NCI-H1048 (cell line): ENCODE measurements at places on chromosomes 6 and 20.

DNA sequence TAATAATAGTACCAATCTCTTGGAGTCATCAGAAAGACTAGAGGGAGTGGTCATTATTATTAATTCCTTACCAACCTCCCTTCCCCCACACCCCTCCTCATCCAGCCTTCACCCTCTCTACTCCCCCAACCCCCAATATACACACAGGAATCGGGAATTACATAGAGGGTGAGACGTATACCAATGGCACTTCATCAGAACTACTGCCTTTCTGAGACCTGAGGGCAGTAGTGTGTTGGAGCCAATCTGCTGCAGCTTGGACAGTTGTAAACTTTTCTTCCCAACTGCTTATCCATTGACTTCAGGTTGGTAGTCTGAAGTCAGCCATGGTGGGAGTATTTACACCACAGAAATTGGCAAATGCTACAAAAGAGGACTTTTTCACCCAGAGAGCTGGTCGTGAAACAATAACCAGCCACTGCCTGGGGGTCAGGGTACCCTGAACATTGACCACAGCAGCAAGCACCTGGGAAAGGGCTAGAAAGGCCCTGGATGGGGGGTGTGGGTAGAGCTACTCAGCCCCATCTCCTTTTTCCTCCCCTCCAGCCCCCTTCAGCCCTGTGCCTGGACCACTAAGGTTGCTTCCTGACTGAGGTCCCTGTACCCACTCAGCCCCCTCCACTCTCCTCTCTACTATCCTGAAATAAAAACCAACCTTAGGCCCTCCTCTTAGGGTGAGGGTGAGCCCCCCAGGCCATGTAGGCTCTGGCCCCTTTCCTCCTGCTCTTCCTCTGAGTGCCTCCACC lies 161.5 kb downstream of the MRPL14 start:
- DNase-seq, result no peak

GRCh38 chr20:45138561-45139300 lies 14.5 kb upstream of the WFDC12 start:
- DNase-seq, result no peak

GRCh38 chr6:94041945-94042709 lies 622.8 kb upstream of the EPHA7 start:
- no peak for DNase-seq

DNA sequence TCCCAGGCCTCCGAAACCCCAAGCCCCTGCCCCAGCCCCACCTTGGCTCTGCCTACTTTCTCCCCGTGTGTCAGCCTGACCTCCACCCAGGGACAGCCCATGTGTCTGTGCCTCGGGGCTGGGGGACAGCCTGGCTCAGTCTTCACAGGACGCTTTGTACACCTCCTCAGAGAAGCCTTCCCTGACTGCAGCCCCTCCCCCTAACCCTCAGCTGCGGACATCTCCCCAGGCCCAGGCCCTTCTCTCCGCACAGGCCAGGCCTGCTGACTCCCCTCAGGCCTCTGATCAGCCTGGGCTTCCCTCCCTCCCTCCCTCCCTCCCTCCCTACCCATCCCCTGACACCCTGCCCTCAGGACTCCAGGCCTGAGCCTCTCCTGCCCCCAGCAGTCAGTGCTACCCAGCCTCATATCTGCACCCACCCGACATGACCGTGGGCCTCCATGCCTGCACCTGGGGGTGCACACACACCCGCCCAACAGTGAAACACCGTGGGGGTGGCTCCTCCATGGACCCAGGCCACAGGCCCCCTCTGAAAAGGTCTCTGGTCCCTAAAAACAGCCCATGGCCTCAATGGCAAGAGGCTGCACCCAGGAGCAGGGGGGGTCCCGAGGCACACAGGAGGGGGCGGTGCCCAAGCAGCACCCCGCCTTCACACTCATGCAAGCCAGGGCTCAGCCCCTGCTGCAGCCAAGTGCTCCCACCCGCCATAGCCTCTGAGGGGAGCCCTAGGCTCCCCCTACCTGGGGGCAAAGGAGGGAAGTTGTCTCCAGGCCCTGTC lies 12.9 kb downstream of the LAMA5 start:
- DNase-seq, result no peak

- no peak for DNase-seq
Measured at GRCh38 chr6:146402476-146402875, 141.2 kb upstream of the RAB32 start.

- DNase-seq, result peak; percentile 19
Measured at GRCh38 chr6:157133856-157134255, 189.5 kb downstream of the TMEM242 start.

DNA sequence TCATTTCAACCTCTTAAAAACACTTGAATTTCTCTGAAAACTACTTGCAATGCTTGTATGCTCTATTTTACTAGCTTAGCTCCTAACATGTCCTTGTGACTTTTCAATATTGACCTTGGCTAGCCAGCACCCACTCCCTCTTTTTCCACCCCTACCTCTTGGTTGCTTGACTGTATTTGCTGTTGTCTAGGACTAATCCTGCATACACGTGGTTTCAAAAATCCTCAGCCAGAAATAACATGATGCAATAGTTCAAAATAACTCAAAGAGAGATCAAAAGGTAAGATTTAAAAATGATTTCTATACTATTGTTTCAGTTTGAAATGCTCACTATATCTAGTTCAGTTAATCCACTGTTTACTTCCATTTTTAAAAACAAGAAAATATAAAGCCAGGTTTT lies 102.3 kb upstream of the TBX18 start:
- no peak for DNase-seq

- no peak for DNase-seq
Measured at GRCh38 chr6:75376347-75377024, 91.9 kb upstream of the TMEM30A start.

DNA sequence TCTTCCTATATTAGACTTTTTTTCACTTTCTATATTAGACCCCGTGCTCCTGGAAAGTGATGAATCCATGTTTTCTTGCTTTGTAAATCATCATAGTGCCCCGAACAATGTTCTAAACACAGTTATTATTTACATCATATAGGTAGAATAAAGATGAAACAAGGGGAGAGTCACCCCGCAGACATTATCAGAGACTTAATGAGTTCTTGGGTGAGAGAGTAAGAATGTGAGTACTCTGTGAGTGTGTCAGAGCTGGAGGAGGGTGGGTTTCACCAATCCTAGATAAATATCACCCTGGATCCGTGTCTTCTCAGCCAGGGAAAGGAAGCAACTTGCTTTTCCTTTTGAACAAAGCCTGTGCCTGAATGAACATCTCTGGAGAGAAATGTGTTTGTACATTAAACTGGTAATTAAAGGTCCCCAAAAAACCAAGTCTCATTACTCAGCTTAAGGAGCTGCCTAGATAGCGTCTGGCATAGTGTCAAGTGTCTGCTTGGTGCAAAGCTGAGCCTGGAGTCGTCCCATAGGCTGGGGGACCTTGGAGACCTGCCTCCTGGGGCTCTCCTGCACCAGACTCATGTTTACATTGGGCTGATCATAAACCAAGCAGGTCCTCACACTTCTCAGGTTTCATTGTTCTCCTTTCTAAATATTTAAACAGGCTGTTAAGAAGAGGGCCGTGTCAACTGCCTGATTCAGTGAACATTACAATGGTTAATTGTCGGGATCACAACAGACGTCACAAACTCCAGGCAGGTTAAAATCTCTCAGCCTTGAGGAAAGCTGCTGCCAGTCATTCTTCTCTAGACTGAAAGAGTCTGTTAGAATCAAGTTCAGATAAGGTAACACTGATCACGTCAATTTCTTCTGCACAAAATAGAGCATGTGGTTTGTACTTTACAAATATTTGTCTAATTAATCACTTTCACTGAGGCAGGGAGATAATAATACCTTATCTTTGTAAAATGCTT lies 179.7 kb upstream of the MYLIP start:
- no peak for DNase-seq

GRCh38 chr6:71619836-71620235 lies 266.5 kb upstream of the RIMS1 start:
- DNase-seq, result no peak
